ENCODE measurements at places on chromosomes 3 and 15.
A peak's percentile ranks its signal among the peaks of the same experiment; 100 is the strongest.

- DNase-seq = peak; percentile 12
These were observed 43.1 kb upstream of the TRPC1 start for GRCh38 chr3:142680710-142681109.

GRCh38 chr3:191963182-191963581 lies 502.2 kb downstream of the PYDC2 start:
- DNase-seq = peak; percentile 97

DNA sequence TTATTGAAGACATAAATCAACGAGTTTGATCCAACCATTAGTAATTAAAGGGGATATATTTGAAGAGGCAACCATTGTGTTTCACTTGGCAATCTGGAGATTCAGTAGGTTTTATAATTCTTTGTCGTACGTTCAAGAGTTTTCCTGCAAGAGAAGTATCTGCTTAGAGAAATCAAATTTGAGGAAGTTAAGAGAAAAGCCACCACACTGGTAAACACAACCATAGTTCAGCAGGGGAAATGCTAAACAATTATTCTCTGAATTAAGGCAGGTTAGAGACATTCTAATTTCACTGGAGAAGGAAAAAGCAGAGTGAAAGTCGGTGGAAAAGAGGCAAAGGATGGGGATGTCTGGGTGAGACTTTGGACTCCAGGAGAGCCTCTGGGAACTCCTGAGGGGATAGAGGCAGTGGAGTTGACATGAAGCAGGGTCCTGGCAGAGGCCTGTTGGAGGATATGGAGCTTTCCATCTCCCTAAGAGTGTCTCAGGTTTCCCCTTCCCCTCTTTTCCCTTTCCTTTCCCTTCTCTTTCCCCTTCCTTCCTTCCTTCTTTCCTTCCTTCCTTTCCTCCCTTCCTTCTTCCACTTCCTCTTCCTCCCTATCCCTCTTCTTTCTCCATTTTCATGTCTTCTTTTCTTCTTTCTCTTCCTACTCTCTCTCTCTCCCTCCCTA lies 26.5 kb downstream of the SPINK8 start:
- no peak for DNase-seq

GRCh38 chr3:187183903-187184302 lies 13.4 kb upstream of the RTP1 start:
- no peak for DNase-seq

DNA sequence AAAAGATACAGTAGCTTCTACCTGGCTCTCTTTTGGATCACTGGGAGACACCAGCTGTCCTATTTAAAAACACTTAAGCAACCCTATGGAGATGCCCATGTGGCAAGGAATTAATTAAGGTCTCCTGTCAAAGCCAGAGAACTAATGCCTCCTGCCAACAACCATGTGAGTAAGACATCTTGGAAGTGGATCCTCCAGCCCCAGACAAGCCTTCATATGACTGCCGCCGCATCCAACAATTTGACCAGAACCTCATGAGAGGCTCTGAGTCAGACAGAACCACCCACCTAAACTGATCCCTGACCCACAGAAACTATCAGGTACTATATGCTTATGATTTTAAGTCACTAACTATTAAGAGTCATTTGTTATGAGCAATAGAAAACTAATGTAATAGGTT lies 22.3 kb downstream of the IFT80 start:
- DNase-seq = peak; percentile 7

GRCh38 chr3:55180936-55181535 lies 253.2 kb upstream of the LRTM1 start:
- DNase-seq = peak; percentile 51

DNA sequence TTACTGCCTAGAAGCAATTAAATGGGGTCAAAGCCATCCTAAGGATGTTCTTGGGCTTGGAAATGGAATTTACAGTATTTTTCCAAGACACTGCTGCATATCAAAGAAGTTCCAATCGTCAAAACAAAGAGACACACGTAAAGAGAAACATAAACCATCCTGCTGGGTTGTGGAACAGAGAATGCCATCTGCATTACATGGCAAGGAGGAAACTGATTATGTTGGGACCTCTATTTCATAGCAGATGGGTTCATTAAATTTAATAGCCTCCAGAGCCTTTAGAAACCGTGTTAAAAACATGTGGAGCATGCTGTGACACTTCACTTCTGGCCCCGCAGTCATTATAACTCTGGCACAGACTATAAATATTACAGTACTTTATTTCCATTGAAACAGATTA lies 154.6 kb downstream of the LRTM1 start:
- DNase-seq = peak; percentile 20

DNA sequence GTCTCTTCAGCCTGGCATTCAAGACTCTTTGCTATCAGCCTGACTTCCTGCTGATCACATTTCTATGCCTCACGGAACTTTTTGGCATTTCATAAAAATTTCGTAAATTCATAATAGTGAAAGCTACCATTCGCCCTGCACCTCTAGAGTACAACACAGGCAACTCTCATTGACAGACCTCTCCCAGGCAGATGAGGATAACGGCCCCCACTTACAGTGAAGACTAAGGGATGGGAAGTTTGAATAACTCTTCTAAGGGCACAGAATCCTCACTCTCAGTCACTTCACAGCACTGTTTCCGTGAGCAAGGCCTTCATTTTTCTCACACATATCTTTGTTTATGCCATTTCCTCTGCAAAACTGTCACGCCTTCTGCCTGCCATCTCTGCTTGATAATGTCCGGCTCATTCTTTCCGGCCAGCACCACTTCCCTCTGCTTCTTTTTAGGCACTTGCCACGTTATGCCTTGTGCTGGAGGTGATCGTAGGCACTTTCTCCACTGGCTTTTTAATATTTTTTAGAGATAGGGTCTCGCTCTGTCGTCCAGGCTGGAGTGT lies 224.1 kb upstream of the HES1 start:
- no peak for DNase-seq

DNA sequence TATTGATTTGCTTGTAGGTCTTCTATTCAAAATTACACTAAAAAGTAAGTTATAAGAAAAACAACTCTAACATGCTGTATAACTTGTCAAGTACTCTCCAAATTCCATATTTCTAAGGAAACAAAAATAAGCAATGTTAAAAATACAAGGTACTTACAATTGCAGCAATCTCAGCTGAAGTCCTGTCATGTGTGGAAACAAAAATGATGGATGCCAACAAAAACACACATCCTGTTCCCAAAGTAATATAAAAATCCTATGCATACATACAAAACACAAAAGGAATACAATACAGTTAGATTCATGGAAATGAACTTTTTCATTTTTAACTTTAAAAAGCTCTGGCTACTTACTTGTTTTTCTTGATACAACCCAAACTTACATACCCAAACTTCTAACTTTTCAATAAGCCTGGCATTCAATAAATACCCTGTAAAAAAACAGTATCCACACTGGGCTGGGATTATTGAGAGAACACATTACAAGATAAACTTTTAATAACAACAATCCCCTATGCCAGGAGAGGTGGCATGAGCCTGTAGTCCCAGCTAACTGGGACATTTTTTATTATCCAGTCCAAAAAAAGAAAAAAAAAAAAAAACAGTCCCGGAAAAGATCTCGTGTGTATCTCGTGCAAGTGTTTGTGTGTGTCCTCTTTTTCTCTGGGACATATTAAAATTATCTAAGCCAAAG lies 14.7 kb downstream of the CMTM6 start:
- no peak for DNase-seq

GRCh38 chr15:50552238-50552637 lies 5.8 kb upstream of the USP50 start:
- DNase-seq = no peak

GRCh38 chr15:66253418-66254088 lies at the start of gene MEGF11:
Gene MEGF11, minus strand, starts transcription at chr15:66253750. Its CDS starts 125,347 bp downstream, at chr15:66128403.
- peak; percentile 23 for DNase-seq

- no peak for DNase-seq
These were observed 116.7 kb downstream of the ADCY5 start for GRCh38 chr3:123332124-123332641.

- DNase-seq = no peak
These were observed 552.6 kb upstream of the GOLIM4 start for GRCh38 chr3:168648321-168648720.

GRCh38 chr3:164498917-164499316 lies 579.4 kb downstream of the SI start:
- no peak for DNase-seq

DNA sequence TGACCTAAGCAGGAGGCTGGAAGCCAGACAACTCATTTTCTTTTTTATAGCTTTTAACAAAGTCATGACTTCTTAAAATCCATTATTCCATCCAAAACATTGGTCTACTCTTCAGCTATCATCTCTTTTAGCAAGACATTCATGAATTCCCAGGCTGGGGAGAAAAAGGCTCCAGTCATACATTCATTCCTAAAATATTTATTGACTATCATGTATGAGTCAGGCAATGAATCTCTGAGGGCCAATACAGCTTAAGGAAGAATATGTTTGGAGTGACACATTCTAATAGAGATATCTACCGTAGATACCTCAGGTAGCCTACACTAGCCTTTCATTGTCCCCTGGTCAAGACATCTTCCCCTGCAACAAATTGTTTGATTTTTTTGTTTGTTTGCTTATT lies 196.4 kb upstream of the NANOGP8 start:
- peak; percentile 73 for DNase-seq

DNA sequence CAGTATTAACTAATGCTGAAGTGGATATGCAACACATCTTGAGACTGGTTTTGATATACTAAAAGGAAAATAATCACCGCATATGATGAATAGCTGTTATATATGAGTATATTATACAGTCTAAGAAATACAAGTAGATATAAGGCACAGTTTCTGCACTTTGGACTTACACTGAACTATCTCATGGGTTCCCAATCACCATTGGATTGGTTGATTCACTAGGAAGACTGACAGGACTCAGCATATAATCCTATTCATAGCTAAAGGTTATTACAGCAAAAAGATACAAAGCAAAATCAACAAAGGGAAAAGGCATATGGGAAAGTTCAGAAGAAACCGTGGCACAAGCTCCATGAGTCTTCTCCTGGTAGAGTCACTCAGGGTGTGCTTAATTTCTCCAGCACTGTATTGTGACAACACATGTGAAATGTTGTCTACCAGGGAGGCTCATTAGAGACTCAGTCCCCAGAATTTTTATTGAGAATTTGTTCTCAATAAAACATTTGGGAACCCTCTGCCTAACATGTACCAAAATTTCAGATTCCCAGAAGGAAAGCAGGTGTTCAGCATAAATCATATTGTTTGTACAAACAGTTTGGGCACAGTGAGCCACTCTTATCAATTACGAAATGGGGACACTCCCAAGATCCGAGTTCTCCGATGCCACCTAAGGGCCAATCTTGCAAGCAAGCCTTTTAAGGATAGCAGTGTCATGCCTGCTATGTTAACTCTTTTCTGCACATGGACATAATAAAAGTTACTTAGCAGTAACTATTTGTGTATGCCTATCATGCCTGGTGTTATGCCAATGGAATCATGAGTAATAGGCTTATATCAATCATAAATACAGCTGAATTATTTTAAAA lies 26.8 kb downstream of the CMC1 start:
- DNase-seq = no peak

GRCh38 chr3:14179114-14179465 lies 473 bp downstream of the LSM3 start:
- no peak for DNase-seq

- DNase-seq = peak; percentile 100
These were observed 42.4 kb upstream of the RHO start for GRCh38 chr3:129485721-129486663.

GRCh38 chr3:29318251-29318650 lies 37.4 kb downstream of the RBMS3 start:
- DNase-seq = no peak
